ENCODE measurements at places on chromosomes 12 and 14.

DNA sequence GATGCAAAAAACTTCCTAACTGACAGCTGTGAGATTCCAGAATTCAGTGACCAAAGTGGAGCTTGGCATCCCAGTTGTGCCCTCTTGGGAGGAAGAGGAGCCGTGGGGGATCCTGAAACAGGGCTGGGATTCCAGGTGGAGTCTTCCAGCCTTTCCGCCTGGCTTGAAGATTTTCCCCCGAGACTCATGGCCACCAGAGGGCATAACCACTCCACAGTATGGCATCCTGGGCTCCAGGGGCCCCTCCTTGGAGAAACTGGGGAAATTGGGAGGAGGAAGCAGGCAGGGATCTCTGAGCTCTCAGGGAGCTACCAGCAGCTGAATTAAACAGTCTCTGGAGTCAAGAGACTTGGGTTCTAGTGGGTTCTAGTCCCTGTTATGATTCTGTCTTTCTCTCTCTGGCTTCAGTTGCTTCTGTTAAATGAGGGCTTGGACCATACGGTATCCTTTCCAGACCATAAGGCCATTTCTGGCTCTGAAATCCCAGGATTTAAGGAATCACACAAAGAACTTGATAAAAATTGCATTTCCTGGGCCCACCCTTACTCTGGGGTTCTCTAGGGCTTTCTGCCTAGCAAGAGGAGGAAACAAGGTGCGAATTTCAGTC is 2.6 kb upstream of the TAMALIN start:
- DNase-seq = no peak

DNA sequence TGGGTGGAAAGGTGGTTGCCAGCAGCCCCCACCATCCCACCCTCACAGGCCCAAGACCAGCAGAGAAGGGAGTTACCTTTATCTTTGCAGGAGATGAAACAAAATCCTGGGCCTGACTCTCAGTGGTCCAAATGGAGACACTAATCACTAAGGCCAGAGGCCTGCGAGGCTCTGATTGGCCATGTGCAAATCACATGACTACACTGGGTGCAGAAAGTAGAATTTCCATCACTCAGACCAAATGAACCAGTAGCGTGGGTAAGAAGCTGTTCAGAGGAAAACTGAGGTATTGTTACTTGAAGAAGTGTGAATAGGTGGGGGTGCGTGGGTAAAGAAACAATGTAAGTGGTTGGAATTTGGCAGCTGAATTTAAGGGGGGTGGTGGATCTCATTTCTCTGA is 20.2 kb upstream of the PPP1CC start:
- DNase-seq = no peak

DNA sequence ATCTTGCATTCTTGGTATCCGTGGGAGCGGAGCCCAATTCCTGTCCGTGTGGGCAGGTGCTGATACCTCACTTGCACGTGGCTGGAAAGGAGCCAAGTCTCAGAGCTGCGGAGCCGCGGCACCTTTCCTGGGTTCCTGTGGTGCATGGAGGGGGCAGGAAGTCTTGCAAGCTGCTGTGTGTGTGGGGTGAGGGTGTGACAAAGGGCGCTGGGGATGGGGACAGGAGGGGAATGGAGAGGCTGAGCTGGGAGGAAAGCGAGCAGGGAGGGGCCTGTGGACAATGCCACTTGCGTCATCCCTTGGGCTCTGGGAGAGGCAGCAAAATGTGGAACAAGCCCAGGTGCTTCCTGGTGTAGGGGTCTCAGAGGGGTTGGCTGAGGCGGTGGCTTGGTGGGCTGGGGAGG is 86.7 kb downstream of the CALM1 start:
- no peak for DNase-seq

- no peak for DNase-seq
Observed at GRCh38 chr12:83142914-83143313, 456.2 kb downstream of the TMTC2 start.

DNA sequence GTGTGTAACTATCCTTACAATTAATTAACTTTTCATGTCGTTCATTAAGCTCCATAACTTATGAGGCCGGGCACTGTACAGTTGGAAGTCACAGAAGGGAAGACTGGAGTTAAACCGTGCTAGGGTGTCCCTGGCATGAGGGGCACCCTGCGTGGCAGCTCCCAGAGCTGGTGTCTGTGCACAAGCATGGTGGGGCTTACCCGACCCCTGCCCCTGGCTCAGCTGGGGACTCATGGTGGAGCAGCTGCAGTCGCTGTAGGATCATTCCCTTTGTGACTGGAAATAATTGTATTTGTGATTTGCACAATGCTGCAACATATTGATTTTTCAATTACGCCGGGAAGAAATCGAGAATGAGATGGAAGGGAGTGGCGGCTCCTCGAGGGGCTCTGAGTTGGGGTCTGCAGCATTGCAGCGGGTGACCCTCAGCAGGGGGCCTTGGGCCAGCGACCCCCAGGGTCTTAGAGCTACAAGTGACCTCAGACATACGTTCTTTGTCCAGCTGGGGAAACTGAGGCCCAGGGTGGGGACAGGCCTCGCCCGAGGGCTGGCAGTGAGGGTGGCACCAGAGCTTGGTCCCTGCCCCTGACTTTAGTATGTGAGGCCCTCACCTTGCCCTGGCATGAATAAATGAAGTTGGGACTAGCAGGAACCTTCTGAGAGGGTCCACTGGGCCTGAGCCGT is 125.4 kb downstream of the KIF26A start:
- DNase-seq = no peak

GRCh38 chr14:39102265-39102968 is 618 bp downstream of the SEC23A start:
- DNase-seq = no peak

GRCh38 chr12:75658901-75659823 is 147.8 kb upstream of the KRR1 start:
- no peak for DNase-seq

DNA sequence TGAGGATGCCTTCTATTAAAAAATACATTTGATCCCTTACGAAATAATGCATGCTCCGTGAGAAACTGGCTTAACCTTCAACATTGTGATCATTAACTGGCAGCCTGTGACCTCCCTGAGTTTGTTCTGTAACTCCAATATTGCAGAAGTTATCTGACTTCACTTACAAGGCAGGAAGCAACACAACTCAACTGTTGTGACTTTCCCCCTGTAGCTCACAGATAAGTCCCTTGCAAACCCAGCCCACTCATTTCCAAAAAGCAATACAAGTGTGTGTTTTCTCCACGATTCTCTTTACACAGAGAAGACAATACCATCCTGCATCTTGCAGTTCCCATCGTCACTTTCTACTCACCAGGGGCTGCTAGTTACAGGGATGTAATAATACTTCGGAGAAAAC is 304.7 kb upstream of the TMEM132C start:
- no peak for DNase-seq

DNA sequence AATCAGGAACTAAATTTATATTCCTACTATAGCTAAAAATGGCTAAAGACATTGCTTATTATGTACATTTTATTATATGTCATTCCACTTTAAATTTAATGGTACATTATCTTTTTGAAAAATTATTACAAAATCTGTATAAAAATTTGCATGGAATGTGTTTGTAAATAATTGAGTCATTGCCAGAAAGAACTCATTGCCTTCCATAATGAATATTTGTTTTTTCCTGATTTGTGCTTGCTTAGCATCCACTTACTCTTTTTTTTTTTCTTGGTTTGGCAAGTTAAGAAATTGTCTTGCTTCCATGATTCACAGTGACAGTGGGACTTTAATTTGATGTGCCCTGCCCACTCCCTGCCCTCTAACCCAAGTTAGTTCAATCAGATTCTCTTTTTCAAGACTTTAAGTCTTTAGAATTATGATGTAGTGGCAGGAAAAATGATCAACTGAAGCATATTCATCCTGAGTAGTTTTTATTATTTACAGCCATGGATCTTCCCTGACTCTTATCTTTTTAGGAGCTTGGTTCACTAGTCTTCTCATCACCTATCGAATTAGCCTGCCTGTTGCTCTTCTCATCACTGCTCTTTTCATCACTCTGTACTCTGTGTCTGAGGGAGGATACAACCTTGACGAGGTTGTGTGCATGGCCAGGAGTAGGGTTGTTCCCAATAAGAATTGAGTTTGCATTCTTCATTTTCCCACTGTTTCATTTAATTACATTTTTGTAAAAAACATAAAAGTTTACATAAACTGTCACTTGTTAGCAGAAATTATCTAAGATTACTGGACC is 442.0 kb downstream of the BTG1 start:
- DNase-seq = no peak

DNA sequence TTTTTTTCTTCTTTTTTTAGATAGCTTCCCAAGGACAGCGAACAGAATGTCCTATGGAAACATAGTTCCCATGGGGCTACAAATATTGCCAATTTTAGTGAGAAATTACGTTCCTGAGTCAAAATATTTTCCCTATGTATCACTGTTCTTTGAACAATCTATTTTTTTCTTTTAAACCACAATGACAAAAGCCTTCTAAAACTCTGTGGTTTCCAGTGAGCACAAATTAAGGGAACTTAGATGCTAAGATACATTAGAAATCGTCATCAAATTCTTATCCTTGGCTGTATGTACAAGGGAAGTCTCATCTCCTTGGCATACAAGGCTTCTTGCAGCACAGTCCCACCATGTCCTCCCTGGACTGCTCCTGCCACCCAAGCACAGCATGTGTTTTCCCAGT is 17.9 kb downstream of the CPM start:
- DNase-seq = no peak

DNA sequence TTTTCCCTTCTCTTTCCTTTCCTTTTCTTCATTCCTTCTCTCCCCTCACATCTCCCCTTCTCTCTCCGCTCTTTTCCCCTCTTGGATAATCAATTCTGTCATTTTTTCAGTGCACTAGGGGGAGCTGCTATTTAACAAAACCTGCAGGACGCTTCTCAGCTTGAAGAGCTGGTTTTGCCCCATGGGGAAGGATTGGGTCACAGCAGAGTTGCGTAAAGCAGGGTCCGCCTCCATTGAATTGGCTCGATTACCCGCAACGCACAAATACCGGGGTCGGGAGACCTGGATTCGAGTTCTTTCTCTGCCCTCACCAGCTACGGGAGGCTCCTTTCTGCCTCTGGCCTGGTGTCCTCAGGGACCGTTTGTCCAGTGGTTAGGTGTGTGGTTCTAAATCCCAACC is 42.1 kb upstream of the CHGA start:
- DNase-seq = no peak

DNA sequence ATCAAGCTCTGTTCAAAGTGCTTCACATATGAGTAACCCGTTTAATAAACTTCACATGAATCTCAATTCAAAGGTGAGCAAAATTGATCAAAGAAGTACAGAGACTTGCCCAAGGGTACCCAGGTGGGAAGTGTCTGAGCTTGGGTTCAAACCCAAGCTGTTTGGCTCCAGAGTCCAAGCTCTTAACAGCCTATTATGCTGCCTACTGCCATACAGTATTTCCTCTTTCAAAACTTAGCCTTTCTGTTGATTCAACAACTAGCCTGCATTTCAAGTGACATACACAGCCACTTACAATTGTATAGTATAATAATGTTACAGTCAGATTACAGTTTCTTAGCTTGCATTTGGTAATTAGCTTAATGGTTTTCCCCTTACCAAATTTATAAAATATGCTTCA is 29.7 kb downstream of the FRMD6 start:
- DNase-seq = no peak

GRCh38 chr14:26319139-26319864 is 278.5 kb downstream of the NOVA1 start:
- DNase-seq = no peak

GRCh38 chr12:95259368-95259767 is 41.8 kb downstream of the VEZT start:
- no peak for DNase-seq

GRCh38 chr14:82562881-82563280 is 1029.2 kb upstream of the SEL1L start:
- no peak for DNase-seq

GRCh38 chr12:116515684-116516083 is 43.5 kb upstream of the MAP1LC3B2 start:
- DNase-seq = no peak

- DNase-seq = no peak
Observed at GRCh38 chr14:74616996-74617700, 5.1 kb upstream of the LTBP2 start.

GRCh38 chr12:113120670-113121370 is 14.7 kb downstream of the RASAL1 start:
- no peak for DNase-seq

DNA sequence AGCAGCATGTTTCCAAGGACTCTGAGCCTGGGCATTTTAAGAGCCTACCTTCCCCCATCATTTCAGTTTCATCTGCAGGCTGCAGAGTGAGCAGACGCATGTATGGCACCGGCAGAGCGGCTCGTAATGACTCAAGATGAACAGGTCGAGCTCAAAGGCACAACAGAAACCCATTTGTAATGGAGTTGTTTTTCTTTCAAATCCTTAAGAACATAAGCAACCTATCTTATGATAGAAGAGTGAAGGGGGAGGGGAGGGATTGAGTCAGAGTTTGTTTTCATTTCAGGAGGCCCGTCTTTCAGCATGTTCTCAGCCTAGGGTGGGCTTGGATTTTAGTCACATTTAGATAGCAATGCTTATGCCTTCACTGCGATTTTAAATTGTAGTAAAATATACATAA is 54.9 kb upstream of the CISTR start:
- no peak for DNase-seq

- no peak for DNase-seq
Observed at GRCh38 chr14:75662966-75663365, 1.9 kb downstream of the TTLL5 start.

DNA sequence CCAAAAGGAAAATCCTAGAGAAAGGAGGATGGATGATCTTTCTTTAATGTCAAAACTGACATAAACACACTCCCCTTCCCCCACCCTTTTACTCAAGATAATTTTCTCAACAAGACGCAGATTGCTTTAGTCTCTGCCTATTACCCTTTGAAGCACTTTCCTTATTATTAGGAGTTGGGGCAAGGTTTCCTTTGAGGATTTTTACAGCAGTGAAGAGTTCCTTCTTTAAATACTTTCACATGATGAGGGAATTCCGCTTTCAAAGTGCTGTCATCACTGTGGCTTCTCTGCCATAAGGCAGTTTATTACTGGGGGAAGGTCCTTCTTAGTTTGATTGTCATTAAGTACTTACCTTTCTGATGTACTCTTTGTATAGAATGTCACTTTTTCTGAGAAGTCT is 172.1 kb downstream of the MSRB3 start:
- DNase-seq = no peak

- DNase-seq = no peak
Observed at GRCh38 chr12:81573228-81573627, 185.9 kb downstream of the PPFIA2 start.

All from stimulated activated CD8-positive, alpha-beta memory T cell treated with anti-CD3 and anti-CD28 coated beads, Interleukin-7, amount 100 ng/mL, for 4 hours (primary cell).